ENCODE measurements at places on chromosomes 11 and 22. TPM values are rescaled to one million over a fixed set of nuclear protein-coding genes. Genes with fewer than 3 reads are reported as not detected.
A peak's percentile ranks its signal among the peaks of the same experiment; 100 is the strongest.

DNA sequence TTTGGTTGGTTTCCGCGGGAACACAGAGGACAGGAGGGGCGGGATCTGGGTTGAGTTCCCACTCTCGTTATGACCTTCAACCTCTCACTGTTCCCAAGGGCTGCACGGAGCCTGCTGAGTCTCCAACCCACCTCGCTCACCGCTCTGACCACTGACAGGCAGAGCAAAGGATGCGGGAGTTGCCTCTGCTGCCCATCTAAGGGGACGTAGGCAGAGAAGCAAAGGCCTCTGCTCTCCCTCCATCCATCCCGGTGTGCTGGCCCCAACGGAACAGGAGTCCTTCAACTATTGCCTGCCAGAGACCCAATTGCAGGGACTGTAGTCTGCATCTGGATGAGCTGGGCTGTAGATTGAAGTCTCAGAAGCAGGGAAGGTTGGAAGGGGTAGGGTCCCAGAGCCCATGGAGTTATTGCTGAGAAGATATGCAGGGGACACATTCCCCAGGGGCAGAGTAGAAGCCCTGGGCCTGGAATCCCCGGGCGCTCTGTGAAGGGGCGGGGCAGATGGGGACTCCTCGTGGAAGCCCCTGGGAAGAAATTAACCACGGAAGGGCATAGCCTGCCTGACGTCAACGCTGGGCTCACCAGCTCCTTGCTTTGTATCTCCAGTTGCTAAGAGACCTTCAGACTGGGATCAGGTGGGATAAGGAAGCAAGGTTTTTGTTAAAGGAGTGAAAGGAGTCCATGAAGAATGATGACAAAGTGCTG is 12.7 kb upstream of the FXYD2 start:
- peaks cover 4% of the 10 kb centered on the region for H3K36me3 ChIP-seq
- no peaks in the 10 kb centered on the region for H3K27me3 ChIP-seq
- H3K27ac ChIP-seq = no peak overlapping the region
- H3K4me3 ChIP-seq = no peak overlapping the region

GRCh38 chr11:70857894-70858293 is 394.5 kb downstream of the SHANK2 start:
- no peak overlapping the region for H3K27ac ChIP-seq
- no peak overlapping the region for H3K4me3 ChIP-seq
- no peaks in the 10 kb centered on the region for H3K27me3 ChIP-seq

DNA sequence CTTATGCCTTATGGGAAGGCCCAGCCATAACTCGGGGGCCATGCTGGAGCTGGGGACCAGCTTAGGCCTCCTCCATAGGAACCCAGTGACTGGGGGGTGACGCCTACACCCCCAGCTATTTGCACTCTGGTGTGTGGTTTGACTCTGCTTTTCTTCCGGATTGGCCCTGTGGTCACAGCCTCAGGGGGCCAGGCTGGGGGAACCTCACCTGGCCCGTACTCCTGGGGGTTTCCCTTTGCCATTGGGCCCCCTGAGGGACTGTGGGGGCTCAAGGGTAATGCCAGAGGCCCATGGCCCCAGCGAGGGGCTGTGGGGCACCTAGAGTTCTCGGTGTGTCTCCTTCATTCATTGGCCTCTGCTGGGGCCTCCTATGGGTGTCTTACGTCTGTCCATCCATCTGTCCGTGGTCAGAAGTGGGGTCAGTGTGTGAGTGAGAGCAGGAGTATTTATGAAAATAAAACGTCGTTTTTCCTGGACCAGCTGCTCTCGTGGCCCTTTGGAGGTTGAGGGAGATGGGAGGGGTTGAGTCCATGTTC is 6.3 kb upstream of the SH3BP1 start:
- no peak for DNase-seq
- H3K4me1 ChIP-seq = no peaks in the 10 kb centered on the region
- peaks cover 14% of the 10 kb centered on the region for H3K36me3 ChIP-seq
- H3K27me3 ChIP-seq = no peaks in the 10 kb centered on the region

DNA sequence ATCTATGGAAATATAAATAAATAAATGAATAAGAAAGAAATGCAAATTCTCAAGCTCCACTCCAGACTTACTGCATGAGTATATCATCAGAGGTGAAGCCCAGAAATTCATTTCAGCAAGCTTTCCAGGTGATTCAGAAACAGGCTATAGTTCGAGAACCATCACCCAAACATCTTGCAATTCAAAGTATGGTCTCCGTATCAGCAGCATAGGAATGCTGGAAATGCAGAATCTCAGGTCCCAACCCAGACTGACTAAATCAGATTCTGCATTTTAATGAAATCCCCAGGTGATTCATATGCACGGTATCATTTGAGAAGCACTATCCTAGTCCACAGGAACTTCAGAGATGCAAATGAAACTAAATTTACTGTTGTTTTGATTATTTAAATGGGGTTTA is 95.3 kb downstream of the SERGEF start:
- H3K27me3 ChIP-seq = no peaks in the 10 kb centered on the region
- no peak overlapping the region for H3K27ac ChIP-seq
- no peak for DNase-seq
- peaks cover 10% of the 10 kb centered on the region for H3K4me1 ChIP-seq
- no peaks in the 10 kb centered on the region for H3K36me3 ChIP-seq

GRCh38 chr11:35661534-35661933 is 1.0 kb upstream of the TRIM44 start:
- peaks cover 14% of the 10 kb centered on the region for H3K4me1 ChIP-seq
- no peak overlapping the region for H3K27ac ChIP-seq
- no peaks in the 10 kb centered on the region for H3K36me3 ChIP-seq
- no peak for DNase-seq
- H3K4me3 ChIP-seq = no peak overlapping the region

- H3K27ac ChIP-seq = peak overlapping the region; percentile 54
- DNase-seq = no peak
- H3K4me3 ChIP-seq = no peak overlapping the region
- peaks cover 95% of the 10 kb centered on the region for H3K4me1 ChIP-seq
Observed at GRCh38 chr11:1487091-1487850, 692 bp upstream of the MOB2 start.

GRCh38 chr11:110110854-110111253 is 17.7 kb downstream of the ZC3H12C start:
- no peak overlapping the region for H3K4me3 ChIP-seq
- peaks cover 10% of the 10 kb centered on the region for H3K4me1 ChIP-seq
- no peaks in the 10 kb centered on the region for H3K27me3 ChIP-seq
- H3K27ac ChIP-seq = no peak overlapping the region
- no peak for DNase-seq

- H3K27ac ChIP-seq = no peak overlapping the region
- no peak for DNase-seq
- no peak overlapping the region for H3K4me3 ChIP-seq
- no peaks in the 10 kb centered on the region for H3K4me1 ChIP-seq
- no peaks in the 10 kb centered on the region for H3K27me3 ChIP-seq
Observed at GRCh38 chr11:116445108-116446047, 327.4 kb downstream of the BUD13 start.

DNA sequence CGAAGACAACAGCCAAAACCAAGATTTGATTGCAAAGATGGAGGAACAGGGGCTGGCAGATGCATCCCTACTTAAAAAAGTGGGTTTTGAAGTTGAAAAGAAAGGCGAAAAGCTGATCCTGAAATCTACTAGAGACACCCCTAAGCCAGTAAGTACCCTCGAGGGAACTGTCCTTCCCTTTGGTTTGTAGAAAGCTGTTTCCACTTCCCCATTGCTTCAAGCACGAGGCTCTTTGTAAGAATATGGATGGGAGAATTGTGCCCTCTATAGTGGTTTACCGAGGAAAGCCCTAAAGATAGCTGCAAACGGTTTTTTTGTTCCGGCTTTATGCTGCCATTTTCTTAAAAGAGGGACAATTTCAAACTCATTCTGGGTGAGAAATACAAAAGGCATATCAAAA is 133.9 kb downstream of the WNT7B start:
- H3K4me3 ChIP-seq = no peak overlapping the region
- H3K4me1 ChIP-seq = no peaks in the 10 kb centered on the region
- H3K27me3 ChIP-seq = no peaks in the 10 kb centered on the region
- H3K36me3 ChIP-seq = peaks cover 4% of the 10 kb centered on the region

DNA sequence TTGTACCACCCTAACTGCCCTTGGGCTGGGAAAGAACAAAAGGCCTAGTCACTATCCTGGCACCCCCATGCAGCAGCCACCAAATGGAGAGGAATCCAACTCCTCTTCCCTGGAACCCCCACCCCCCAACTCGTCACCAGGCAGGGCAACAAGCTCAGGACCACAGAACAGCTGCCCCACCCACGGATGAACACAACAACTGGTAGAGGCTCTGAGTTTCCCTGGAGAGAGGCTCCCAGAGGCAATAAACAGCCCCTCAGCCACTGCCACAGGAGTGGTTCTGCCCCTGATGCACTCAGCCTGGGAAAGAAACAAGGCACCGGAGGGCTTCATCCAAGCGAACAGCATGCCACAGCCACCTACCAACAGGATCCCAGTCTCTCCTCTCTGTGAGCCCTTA is 778.4 kb upstream of the FAT3 start:
- H3K27ac ChIP-seq = no peak overlapping the region
- H3K36me3 ChIP-seq = no peaks in the 10 kb centered on the region
- no peaks in the 10 kb centered on the region for H3K4me1 ChIP-seq
- no peak for DNase-seq
- H3K4me3 ChIP-seq = no peak overlapping the region
- no peaks in the 10 kb centered on the region for H3K27me3 ChIP-seq

DNA sequence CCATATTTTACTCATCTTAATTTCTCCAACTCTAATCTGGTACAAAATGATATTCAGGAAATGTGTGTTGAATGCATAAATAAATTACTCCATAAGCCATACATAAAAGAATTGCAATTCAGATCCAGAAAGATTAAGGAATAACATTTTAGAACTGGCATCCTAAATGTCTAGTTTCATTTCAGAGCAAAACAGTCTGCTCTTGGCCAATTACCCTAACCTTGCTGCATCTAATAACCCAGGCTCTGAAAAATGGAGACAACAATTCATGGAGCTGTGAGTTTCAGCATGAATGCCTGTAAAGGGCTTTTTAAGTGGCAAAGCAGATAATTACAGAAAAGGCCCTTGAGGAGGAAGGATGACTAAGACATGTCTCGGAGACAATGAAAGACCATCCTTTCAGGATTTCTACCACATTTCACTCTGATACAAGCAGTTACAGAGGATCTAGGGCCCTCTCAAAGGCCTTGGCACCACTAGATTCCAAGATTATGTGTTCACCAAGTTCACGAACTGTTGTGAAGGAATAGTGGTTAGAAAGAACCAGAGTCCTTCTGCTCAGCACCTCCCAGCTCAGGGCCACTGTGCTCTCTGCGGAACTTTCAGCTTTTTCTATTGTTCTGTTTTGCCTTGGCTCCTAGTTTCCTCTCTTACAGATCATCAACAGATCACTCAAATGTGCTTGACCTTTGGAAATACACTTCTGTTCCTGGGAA is 157.6 kb upstream of the BLID start:
- H3K4me1 ChIP-seq = peaks cover 26% of the 10 kb centered on the region
- H3K4me3 ChIP-seq = no peak overlapping the region
- DNase-seq = no peak
- no peak overlapping the region for H3K27ac ChIP-seq

DNA sequence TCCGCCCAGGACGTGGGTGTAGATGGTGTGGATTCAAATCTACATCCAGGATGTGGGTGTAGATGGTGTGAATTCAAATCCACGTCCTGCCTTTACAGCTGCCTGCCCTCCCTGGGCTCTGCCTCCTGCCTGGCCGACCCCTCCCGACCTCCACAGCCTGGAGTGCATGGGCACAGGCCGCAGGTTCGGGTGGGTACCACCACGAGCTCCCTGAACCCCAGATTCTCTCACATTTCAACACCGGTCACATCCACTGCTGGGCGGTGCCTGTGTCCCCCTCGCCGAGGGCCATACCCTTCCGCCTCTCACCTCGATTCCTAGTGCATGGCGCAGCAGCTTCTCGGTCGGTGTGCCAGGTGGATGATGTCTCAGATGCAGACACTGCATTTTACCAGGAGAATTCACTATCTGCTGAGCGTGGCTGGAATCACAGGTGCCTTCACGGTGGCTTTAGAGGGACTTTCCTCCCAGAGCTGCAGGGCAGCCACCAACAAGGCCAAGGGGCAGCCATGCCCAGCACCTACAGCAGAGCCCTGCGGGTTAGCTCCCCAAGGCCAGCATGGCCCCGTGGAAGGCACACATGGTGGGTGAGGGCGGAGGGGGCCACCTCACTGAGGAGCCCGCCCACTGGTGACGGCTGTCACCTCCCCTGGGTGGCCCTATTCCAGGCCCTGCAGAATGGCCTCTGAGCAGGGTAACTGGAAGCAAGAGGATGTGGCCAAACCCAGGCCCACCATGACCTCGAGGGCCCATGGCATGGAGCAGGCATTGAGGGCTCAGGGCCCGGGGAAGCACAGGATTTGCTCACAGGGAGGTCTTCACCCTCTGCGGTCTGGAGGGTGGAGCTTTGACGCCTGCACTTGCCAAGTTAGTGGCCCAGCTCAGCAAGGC is 638.5 kb downstream of the TBC1D22A start:
- no peak overlapping the region for H3K27ac ChIP-seq
- H3K4me1 ChIP-seq = no peaks in the 10 kb centered on the region

DNA sequence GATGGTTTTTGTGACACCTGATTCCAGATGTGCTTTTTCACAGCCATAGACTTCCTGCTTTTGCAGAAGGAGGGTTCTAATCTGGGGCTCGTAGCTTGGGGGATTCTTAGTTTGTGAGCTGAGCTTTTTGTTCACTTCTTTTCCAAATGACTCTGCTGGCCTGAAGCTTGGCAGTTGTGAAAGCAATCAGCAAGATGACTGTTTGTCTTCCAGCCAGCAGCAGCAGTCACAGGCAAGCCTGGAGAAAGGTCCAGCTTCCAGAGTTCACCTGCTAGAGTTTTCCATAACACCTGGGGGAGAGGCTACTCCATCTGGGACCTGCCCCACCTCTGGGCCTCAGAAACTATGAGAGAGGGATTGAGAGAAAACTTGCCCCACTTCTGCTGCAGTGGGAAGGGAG is 4.1 kb downstream of the MARK2 start:
- peak overlapping the region; percentile 92 for H3K27ac ChIP-seq
- H3K4me1 ChIP-seq = peaks cover 82% of the 10 kb centered on the region
- no peaks in the 10 kb centered on the region for H3K36me3 ChIP-seq
- H3K4me3 ChIP-seq = no peak overlapping the region
- H3K27me3 ChIP-seq = no peaks in the 10 kb centered on the region

- DNase-seq = no peak
- H3K4me1 ChIP-seq = peaks cover 9% of the 10 kb centered on the region
- no peaks in the 10 kb centered on the region for H3K27me3 ChIP-seq
Observed at GRCh38 chr11:117458275-117459122, 130.8 kb downstream of the CEP164 start.

DNA sequence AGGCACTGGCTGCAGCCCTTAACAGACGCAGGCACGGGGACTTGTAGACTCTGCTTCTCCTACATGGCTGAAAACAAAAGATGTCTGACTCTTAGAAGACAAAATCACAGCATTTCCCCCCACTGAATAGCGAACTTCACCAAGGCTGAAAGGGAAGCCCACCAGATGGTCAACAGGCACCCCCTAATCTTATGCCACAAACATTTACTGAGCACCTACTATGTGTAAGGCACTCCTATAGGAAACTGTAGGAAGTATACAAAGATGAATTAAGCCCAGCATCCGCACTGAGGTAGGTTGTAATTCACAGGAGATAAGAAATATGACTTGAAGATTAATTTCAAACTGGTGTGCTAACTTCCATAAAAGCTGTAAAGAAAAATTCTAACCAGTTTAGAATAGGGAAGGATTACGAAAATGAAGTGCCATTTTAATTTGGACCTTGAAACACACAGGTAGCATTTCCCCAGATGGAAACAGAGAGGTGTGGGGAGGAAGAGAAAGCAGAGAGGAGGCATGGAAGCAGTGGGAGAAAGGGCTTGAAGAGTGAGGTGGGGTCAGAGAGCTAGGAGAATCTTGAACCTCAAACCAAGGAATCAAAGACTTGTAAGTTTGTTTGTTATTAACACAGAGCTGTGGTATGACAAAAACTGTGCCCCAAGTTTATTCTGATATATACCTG is 38.1 kb downstream of the NUMA1 start:
- H3K27me3 ChIP-seq = no peaks in the 10 kb centered on the region
- no peaks in the 10 kb centered on the region for H3K36me3 ChIP-seq
- peak overlapping the region; percentile 95 for H3K27ac ChIP-seq
- peak overlapping the region; percentile 39 for H3K4me3 ChIP-seq

XKR3 gene
- not detected for total RNA-seq

ELMOD1 gene
- total RNA-seq = not detected

OMP gene
- not detected for total RNA-seq

DNAJB7 gene
- not detected for total RNA-seq

All from thyroid gland (tissue), 4 donors.